ENCODE measurements at places on chromosomes 16 and 17. TPM values are rescaled to one million over a fixed set of nuclear protein-coding genes. Genes with fewer than 3 reads are reported as not detected.

Gene TNFSF12
- total RNA-seq = 0.34 TPM

Gene KRT36
- not detected for total RNA-seq

Gene CDH11
- 7.9 TPM for total RNA-seq

Gene CPPED1
- 7.5 TPM for total RNA-seq

Gene CACNG3
- not detected for total RNA-seq

Gene IST1
- 188 TPM for total RNA-seq

Gene FBXO39
- total RNA-seq = 0.36 TPM

Gene RAB11FIP4
- 30.3 TPM for total RNA-seq

Gene WFIKKN2
- total RNA-seq = not detected

Gene ACLY
- 147 TPM for total RNA-seq

Gene SP6
- total RNA-seq = 1.3 TPM

Gene KRT33B
- total RNA-seq = 59.1 TPM

Data from nasal cavity respiratory epithelium epithelial cell of viscerocranial mucosa (primary cell).